T-helper 2 cell (primary cell): ENCODE measurements at places on chromosomes 16 and 17.

GRCh38 chr16:85635545-85636140 is 22.5 kb downstream of the GSE1 start:
- no peak for DNase-seq

GRCh38 chr16:55661941-55662643 is 6.3 kb downstream of the SLC6A2 start:
- no peak for DNase-seq

DNA sequence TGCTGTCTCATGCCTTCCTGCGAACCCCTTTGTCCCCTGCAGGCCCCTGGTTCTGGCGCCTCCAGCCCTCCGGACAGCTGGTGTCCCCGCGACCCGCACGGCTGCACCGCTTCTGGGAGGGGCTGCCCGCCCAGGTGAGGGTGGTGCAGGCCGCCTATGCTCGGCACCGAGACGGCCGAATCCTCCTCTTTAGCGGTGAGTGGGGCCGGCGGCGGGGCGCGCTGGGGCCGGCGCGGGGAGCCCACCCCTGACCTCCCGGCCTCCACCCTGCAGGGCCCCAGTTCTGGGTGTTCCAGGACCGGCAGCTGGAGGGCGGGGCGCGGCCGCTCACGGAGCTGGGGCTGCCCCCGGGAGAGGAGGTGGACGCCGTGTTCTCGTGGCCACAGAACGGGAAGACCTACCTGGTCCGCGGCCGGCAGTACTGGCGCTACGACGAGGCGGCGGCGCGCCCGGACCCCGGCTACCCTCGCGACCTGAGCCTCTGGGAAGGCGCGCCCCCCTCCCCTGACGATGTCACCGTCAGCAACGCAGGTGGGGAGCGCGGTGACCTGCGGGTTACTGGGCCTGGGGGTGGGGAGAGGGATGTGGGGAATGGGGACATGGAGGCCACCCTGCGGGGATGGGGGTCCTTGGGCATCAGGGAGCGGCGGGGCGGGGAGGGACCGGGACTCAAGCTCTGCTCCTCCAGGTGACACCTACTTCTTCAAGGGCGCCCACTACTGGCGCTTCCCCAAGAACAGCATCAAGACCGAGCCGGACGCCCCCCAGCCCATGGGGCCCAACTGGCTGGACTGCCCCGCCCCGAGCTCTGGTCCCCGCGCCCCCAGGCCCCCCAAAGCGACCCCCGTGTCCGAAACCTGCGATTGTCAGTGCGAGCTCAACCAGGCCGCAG is 7.1 kb upstream of the IL32 start:
- no peak for DNase-seq

GRCh38 chr16:26717826-26718225 is 348.9 kb upstream of the C16orf82 start:
- no peak for DNase-seq

DNA sequence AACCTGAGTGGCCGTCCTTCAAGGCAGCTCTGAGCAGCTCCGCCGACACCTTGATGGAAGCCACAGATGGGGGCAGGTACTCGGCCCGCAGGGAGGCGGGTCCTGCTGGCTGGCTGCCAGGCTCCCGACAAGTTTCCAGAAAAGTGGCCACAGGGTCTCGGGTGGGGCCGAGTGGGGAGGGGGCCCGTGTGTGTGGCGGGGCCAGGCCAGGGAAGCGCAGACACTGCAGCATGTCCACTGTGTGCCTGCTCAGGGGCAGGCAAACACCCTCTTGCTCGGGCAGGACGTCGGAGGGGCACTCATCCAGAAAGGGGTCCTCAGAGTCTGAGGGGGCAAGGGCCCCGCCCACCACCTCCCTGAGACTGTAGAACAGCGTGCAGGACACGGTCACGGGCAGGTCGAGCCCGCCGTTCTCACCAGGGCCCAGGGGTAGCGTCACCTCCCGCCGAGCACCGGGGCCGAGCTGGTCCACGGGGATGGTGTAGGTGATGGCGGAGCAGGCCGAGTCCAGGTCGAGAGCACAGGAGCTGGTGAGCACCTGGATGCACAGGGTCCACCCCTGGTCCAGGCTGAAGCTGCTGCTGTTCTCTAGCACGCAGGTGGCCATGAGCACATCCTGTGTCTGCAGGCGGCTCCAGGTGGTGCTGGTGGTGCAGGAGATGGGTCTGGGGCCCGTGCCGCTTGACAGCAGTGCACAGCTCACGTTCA is 5.1 kb downstream of the FAAP100 start:
- no peak for DNase-seq

DNA sequence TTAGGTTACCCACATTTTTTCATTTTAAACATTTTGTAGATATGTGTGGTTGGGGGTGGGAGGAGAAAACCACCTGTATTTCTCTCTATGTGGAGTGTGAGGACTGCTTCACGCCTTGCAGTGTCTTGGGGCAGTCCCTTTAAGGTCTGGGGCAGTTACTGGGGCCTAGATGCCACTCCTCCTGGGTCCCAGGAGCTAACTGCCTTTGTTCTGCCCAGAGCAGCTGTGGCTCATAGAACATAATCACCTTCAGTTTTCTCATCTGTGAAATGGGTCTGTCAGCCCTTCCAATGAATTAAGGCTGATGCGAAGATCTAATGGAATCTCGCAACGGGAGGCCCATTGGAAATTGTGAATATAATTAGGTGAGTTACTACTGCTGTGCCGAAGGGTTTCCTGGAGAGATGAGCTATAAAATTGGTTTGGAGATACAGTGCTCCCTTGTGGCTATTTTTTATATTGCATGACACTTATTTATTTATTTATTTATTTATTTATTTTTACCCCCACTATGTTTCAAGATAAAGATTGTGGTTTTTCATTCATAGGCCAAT is 22.9 kb downstream of the DHRS7C start:
- DNase-seq = no peak

- no peak for DNase-seq
These were observed 7.4 kb upstream of the TBX4 start for GRCh38 chr17:61444831-61445230.

GRCh38 chr17:16923904-16924695 is 47.8 kb downstream of the TNFRSF13B start:
- no peak for DNase-seq

GRCh38 chr16:89426736-89427530 is 63.4 kb downstream of the ANKRD11 start:
- no peak for DNase-seq

GRCh38 chr16:75260851-75261589 is 9.6 kb upstream of the BCAR1 start:
- DNase-seq = no peak

- no peak for DNase-seq
These were observed 59.9 kb downstream of the BEAN1 start for GRCh38 chr16:66486773-66487579.

DNA sequence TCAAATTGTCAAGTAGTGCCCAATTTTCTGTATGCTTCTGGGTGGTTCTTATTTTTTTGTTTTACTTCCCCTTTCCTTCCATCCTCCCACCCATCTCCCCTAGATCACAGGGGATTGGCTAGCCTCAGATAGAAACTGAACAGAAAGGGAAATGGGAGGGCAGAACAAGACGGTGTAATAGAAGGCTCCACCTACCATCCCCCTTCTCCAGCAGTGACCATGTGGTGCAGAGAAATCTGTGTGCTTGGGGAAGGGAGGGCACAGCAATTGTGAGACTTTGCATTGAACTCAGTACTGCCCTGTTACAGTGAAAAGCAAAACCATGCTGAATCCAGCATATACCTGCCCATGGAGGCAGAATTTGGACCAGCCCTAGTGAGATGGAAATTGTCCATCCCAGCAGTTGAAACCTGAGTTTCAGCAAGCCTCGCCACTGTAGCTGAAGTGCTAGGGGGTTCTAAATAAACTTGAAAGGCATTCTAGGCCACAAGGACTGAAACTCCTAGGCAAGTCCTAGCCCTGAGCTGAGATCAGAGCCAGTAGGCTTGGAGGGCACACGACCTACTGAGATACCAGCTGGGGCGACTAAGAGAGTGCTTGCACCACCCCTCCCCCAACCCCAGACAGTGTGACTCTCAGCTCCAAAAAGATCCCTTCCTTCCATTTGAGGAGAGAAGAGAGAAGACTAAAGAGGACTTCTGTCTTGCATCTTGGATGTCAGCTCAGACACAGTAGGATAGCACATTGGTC is 5.2 kb downstream of the SLFN11 start:
- DNase-seq = no peak

DNA sequence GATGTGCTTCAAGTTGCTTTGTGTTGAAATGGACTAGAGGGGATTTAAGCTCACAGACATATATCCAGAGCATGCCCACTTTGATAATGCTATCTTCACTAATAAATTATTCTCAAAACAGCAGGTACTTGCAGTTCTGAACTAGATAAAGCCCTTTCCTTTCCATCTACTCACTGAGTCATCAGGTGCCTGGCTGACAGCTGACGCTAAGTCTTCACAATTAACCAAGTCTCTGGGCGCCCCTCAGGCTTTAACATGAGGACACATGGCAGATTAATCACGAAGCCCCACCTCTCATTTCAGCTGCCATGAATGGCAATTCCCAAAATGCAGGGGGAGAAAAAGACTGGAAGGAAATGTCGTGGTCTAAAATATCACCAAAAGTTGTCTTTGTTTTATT is 29.5 kb upstream of the CRISPLD2 start:
- DNase-seq = no peak

DNA sequence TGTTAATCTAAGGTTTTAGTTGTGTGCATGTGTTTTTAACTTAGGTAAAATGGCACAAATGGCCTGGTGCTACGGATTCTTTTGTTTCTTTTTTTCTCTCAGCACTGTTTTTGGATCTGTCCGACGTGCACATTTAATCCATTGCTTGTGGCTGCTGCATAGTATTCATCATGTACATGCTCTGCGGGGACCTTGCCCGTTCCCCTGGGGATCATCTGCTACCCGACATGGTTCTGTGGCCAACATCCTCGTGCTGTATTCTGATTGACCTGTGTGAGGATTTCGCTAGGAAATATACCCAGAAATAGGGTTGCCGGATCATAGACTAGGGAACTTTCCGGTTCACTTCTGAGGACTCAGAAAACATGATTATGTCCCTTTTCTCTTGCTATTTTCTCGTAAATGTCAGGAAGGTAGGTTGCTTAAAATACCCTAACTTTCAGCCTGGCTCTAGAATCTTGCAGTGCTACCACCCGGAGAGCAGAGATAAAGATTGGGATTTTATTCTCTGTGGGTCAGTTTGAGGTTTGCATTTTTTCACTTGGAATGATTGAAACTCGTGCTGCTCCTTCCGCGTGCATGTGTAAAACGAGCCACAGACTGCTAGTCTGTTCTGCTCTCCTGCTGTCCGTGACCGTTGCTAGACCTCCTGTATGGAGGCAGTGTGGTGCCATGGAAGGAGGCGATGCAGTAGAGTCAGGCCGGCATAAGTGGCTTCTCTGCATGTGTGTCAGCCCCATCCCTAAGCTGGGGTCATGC is 42.9 kb downstream of the LDHD start:
- no peak for DNase-seq

DNA sequence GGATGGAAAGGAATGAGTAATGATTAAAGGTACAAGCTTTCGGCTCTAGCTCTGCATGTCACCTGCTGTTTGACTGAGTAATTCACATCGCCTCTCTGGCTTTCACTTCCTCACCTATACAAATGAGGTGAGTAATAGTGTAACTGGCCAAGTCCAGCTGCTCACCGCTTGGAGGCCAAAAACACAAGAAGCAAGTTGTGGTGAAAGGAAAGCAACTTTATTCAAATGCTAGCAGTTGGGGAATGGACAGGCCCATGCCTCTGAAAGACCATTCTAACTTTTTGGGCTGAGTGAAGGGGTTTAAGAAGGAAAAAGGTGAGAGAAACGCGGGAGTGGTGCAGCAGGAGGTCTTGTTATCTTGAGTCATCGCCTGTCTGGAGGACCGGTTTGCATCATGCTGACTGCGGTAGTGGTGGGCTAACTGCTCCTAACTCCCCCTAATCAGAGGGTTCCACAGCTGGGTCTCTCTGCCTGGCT is 45.7 kb upstream of the CSNK2A2 start:
- DNase-seq = peak; percentile 41

- no peak for DNase-seq
These were observed 29.9 kb upstream of the CHMP6 start for GRCh38 chr17:80961541-80962330.

DNA sequence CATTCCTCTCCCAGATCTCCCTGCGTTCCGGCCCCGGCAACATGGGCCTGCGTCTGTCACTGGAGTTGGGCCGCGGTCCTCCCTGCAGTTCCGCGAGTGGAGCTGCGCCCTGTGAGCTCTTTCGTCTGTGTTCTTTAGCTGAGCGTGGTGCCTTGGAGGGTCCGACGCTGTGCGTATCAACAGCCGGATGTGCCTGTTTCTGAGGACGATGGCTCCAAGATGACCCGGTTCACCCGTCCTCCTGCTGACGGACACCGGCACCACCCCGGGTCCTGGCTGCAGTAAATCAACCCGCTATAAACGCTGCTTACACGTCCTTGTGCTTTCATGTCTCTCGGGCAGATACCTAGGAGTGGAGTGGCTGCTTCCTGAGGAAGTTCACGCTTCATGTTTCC is 44.8 kb upstream of the GNG13 start:
- DNase-seq = no peak

DNA sequence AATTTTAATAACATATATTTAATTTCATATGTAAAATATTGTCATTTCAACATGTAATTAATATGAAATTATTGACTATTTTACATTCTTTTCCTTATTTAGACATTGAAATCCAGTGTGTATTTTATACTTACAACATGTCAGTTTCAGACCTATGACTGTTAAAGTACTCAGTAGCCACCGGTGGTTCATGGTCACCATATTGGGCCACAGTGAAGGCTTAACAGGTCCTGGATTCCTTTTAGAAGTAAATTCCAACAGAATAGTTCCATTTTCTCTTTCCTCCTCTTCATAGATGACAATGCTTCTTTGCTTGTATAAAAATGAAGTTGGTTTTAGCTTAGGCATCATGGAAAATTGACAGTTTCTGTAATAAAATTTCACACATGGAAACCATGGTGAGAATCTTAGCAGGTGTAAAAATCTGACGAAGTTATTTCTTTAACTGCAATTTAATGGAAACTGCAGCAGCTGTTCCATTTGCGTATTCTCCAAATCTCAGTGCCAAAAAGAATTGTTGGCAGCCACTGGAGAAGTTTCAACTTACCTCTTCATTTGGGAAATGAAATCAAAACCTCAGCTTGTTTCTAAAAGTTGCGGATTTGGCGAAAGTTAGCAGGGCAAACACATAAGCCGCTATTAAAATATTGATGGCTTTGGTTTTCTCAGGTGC is 231.1 kb downstream of the CDH13 start:
- DNase-seq = no peak

GRCh38 chr17:38660097-38661025 is 14.4 kb downstream of the EPOP start:
- no peak for DNase-seq

GRCh38 chr17:60169921-60170817 is 20.4 kb downstream of the CA4 start:
- DNase-seq = no peak

DNA sequence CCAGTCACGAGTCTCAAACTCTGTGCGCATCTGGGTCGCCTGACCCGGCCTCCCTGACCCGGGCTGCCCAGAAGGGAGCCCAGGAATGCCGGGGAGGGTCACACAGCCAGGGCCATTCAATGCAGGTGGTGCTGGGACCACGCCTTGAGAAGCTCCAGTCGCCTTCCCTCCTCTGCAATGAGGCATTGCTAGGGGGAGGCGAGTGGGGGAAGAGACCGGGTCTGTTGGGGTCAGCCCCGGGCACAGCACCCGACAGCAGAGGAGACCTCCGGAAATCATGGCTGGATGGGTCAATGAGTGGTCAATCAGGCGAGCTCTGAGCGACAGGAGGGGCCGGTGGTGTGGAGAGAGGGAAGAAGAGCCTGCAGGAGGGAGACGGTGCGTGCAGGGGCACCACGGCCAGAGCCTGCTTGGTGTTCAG is 13.3 kb downstream of the JPH3 start:
- DNase-seq = no peak

- DNase-seq = no peak
These were observed 35.7 kb upstream of the TRAP1 start for GRCh38 chr16:3752984-3753383.

- no peak for DNase-seq
These were observed 674 bp downstream of the PPP1R27 start for GRCh38 chr17:81833921-81834830.
